ENCODE measurements at places on chromosomes 7 and 10.

DNA sequence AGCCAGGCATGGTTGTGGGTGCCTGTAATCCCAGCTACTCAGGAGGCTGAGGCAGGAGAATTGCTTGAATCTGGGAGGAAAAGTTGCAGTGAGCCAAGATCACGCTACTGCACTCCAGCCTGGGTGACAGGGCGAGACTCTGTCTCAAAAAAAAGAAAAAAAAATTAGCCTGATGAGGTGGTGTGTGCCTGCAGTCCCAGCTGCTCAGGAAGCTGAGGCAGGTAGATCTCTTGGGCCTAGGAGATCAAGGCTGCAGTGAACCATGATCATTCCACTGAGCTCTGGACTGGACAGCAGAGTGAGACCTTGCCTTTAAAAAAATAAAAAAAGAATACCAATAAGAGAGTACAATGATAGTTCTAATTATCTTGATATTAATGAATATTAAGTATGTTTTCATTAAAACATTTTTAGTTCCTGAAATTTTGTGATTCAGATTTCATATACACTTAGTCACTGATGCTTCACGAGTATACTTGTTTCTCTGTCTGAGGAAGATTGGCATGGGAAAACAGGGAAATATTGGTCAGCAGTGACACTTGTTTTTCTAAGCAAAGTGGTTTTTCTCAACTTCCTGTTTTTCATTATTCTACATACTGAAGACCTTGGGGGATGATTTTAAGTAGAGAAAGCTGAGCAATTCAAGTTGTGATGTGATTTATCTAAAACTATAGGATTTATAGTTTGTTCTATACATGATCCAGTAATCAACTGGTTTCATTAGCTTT lies 76.8 kb downstream of the ADK start:
- peak; percentile 59 for DNase-seq

DNA sequence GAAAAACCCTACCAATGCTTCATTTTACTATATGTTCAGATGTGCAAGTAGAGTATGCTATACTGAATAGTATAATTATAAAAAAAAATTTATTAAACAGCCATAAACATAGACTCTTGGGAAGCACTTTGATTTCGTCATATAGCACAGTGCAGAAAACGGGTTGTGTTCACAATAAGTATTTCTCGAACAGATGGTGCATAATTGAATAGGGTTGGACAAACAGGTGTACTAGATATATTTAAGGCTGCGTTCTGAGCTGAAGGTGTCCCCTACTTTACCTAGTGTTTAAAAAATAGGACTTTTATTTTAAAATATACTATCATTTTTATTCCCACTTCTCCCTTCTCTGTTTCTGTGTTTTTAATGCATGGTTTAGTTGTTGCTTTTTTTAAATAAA lies 841.5 kb downstream of the ANKRD7 start:
- DNase-seq = no peak

DNA sequence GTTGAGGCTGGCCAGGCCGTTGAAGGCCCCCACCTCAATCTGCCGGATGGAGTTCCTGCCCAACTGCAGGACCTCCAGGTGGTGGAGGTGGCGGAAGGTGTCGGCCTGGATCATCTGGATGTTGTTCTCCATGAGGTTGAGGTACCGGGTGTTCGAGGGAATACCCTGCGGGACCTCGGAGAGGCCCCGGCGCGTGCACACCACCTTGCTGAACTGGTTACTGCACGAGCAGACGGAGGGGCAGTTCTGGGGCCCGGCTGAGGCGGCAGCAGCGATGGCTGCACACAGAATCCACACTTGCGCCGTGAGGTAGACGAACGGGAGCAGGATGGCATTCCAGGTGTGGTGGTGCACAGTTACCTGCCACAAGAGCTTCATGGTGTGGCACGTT lies 979 bp downstream of the LRRC4 start:
- DNase-seq = no peak

GRCh38 chr7:39154815-39155214 lies 177.1 kb downstream of the POU6F2 start:
- DNase-seq = no peak

GRCh38 chr10:79224992-79225391 lies 122.3 kb upstream of the PPIF start:
- DNase-seq = no peak

- peak; percentile 14 for DNase-seq
Observed at GRCh38 chr10:49649294-49649693, 30.2 kb upstream of the C10orf53 start.

GRCh38 chr7:64515330-64515729 lies 47.5 kb downstream of the ZNF680 start:
- DNase-seq = peak; percentile 17

GRCh38 chr7:274266-274665 lies 15.7 kb upstream of the FOXL3 start:
- DNase-seq = no peak

DNA sequence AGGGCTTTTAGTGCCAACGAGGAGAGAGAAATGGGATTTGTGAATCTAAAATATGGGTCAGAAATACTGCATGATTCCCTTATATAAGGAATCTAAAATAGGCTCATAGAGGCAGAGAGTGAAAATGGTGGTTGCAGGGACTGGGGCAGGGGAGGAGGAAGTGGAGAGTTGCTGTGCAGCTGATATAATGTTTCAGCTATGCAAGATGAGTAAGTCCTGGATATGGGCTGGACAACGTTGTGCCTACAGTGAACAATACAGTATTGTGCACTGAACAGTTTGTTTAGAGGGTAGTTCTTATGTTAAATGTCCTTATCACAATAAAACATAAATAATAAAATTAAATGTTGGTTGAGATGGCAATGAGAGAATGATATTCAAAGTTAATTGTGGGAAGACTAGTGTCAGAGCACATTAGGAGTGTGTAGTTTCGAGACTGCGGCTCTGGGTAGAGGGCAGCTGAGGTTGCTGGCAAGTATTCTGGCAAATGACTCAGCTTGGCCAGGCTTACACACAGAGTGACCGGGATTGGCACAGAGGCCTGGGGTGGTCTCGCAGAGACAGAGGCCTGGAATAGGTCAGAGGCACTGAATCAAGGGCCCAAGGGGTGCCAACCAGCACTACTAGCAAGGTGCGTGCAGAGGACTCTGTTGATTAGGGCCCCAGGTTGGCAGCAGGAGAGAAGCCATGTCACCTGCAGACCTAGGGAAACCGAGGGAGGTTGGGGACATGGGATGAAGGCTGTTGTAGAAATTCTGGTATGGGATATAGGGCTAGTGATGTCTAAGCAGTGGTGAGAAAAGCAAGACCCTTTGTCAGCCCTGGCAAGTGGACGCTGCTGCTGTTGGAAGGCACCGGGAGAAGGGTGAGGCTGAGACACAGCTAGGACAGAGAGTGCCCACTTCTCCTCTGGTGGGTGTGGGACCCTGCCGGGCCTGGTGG lies 2.8 kb upstream of the DEPP1 start:
- DNase-seq = peak; percentile 87

DNA sequence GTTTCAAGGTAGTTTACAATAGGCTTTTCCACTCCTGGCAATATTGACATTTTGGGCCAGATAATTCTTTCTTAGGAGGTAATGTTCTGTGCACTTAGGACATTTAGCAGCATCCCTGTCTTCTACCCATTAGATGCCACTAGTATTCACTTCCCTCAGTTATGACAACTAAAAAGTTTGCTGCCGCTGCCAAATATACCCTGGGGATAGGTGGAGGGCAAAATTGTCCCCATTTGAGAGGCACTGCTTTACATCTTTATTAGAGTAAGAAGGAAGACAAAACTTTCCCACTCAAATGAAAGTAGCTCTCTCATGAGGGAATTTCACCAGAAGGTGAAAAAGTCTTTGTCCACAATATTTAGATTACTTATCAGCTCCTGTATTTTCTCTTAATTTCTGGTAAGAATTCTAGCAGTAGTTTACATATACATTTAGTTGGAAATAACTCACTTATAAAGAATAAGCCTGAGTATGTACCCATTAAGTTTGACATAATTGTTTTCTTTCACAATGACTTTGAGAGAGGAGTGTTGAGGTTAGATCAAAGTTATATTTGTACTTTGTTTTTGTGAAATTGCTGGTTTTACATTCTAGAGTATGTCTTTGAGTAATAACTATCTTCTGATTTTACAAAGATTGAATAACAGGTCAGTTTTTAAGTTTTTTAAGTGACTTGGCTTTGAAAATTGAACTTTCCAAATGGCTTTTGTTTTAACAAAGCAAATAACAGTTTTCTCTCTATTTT lies 46.0 kb downstream of the HELLS start:
- no peak for DNase-seq

GRCh38 chr10:76784076-76784475 lies 853.5 kb downstream of the KCNMA1 start:
- DNase-seq = no peak

- DNase-seq = no peak
Observed at GRCh38 chr7:143429770-143430698, 13.2 kb upstream of the TAS2R60 start.

- DNase-seq = no peak
Observed at GRCh38 chr7:92623544-92623943, 33.4 kb upstream of the FAM133B start.

DNA sequence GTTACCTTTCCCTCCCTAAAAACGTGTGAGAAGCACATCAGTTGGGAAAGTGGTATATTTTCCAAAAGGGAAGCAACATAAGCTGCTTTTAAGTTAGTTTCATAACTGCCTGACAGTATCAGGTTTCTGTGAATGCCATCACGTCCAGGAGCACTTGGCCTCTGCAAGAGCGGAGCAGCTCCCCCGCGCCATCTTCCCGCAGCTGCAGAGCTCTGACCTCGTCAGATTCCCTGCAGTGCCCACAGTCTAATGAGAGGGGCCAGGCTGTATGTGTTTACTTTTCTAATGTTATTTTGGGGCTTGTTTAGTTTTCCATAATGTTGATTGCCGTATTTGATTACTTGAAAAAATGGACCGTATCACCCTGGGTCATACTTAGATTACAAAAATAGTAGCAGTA lies 74.2 kb downstream of the MGMT start:
- no peak for DNase-seq

GRCh38 chr7:104367926-104368325 lies 39.5 kb downstream of the LHFPL3 start:
- DNase-seq = no peak

DNA sequence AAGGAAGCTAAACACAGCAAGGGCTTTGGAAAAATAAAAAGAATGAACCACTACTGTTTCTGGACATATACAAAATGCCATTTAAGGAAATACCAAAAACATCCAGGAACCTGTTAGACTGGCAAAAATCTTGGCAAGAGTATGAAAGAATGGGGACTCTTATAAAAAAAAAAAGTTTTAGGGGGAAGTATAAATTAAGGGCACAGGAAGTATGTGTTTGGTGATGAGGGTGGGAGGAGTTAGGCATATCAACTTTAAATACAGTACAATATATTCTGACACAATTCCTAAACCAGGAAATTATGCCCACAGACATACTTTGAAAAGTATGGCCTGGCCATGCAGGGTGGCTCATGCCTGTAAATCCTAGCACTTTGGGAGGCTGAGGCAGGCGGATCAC lies 74.2 kb downstream of the WAPL start:
- no peak for DNase-seq

DNA sequence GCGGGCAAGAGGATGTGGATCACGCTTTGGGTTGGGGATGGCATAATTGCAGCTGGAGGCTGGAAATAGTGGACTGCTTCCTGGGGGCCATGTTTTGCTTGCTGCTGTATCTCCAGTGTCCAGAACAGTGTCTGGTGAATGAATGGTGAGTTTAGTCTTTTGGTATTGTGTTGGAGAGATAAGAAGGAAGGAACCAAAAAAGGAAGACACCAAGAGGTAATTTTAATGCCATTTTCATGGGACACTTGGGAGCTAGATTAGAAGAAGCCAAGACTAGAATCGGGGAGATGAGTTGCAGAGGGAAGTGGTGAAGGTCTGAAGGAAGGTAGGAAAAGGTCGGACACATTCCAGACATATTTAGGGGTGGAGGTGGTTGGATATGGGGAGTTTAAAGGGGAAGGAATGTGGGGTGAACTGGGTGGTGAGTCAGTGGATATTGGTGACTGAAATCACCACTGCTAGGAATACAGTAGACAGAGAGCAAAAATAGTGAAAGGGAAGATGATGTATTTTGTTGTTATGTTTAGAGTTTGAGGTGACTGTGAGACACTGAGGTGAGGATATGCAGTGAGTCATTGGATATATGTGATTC lies 76.7 kb downstream of the CCNY start:
- DNase-seq = peak; percentile 55

DNA sequence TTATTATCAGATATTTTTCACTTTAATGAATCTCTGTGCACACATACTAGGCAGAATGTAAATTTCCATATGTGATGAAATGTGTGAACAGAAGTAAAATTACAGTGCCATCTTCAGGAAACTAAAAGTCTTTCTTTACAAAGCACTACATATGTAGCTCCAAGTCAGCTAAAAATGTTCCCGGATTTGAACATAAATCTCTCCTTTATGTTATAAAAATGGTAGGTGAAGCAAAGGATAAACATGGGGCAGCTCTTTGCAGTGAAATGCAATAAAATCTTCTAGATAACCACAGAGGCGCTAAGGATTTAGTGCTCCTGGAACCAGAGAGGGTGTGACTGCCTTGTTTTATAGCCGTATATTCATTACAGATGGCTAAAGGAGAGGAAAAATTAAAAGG lies 104.9 kb upstream of the C7orf33 start:
- DNase-seq = no peak

DNA sequence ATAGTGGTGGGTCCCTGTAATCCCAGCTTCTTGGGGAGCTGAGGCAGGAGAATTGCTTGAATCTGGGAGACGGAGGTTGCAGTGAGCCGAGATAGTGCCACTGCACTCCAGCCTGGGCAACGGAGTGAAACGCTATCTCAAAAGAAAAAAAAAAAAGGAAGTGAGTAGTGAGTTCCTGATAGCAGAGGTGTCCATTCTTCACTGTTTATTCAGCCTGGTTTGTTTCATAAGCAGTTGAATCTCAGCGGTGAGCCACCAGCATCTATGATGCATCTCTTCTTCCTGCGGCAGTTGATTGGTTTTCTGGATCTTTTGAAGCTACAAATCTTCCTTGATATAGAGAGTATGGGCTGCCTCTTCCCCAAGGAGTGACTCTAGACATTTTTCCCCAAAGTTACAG lies 316.1 kb upstream of the MTPN start:
- DNase-seq = no peak

GRCh38 chr7:12211711-12212485 lies 804 bp downstream of the TMEM106B start:
- no peak for DNase-seq

- no peak for DNase-seq
Observed at GRCh38 chr7:41559426-41559825, 143.5 kb downstream of the INHBA start.

DNA sequence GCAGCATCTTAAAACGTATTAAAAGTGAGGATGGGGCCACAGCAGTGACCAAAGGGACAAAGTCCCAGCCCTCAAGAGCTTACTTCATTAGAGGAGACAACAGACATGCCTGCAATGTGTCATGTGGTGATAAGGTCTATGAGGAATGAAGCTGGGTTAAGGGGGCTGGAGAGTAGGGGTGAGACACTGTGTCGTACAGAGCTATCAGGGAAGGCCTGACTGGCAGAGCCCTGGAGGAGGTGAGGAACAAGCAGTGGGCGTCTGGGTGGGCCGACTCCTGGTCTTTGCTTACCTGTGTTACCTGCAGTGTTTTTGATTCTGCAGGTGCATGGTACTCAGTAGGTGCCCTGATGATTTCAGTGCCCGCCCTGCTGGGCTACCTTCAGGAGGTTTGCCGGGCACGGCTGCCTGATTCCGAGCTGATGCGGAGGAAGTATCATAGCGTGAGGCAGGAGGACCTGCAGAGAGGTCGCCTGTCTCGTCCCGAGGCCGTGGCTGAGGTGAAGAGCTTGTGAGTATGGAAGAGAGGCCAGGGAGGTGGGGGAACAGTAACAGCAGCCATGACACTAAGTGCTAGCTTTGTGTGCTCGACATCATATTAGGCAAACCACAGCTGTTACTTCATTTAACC lies 7.6 kb downstream of the ZFYVE27 start:
- DNase-seq = no peak

GRCh38 chr10:5079836-5080235 lies 14.4 kb upstream of the AKR1C3 start:
- no peak for DNase-seq
